ENCODE measurements at places on chromosomes 2 and 18.
A peak's percentile ranks its signal among the peaks of the same experiment; 100 is the strongest.

GRCh38 chr2:160289831-160290230 is 89.8 kb upstream of the ITGB6 start:
- DNase-seq, result no peak

DNA sequence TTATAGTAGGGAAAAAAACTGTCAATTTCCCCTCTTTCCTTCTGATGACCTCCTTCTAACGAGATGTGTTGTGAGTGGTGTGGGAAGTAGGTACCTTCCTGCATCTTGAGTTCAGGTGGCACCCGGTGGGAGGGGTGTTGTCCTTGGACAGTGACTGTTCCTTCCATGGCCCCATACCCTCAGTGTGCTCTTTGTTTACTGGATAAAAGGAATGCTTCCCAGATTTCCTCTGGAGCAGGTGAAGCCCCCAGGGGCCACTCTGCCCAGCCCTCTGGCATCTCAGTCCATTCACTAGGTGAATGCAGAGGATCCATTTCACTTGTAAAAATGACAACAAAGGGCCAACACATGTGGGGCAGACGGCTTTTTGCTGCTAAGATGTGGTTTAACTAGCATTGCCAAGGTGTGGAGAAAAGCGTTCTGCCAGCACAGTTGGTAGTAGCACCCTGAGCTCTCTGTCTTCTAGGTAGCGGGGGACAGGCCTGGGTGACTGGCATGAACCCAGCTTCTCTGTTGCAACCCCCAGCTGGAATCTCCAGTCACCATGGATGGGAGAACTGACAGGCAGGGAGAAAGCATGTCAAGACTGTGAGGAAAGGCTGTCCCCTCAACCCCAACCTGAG is 6.9 kb downstream of the GDF7 start:
- no peak for DNase-seq

DNA sequence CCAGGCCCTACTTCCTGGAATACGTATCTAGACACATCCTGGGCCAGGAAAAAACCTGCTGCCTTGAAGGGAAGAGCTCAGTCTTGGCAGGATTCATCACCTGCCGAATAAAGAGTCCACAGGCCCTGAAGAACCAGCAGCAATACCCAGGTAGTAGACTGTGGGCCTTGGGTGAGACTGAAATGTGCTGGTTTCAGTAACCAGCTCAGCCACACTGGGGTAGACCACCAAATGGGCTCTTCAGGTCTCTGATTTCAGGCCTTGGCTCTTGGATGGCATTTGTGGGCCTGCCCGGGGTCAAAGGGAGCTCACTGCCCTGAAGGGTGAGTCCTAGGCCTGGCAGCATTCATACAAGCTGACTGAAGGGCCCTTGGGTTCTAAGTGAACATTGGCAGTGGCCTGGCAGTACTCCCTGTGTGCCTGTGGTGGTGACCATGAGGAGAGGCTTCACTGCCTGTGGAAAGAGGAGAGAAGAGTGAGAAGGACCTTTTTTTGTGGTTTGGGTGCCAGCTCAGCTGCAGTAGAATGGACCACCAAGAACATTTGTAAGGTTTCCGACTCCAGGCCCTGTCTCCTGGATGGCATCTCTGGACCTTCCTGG is 175.1 kb downstream of the ANKRD30B start:
- DNase-seq, result no peak

DNA sequence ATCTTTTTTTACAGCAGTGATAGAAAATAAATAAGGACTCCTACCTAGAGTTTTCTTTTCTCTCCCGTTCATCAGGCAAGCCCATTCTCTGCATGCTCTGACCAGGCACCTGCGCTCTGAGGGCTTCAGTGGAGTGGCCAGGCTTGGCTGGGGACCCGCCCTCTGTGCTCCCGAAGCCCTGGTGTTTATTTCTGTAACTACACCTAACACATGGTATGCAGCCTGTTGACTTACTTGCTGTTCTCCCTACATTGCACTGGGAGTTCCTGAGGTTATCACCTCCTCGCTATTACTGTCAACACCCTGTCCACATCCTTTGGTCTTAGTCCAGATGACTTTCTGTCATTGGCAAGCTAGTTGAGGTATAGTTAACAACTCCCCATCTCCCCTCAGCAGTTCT is 317.7 kb downstream of the LPIN1 start:
- DNase-seq, result peak; percentile 16

GRCh38 chr2:205188239-205189138 is 493.8 kb upstream of the NRP2 start:
- DNase-seq, result no peak

DNA sequence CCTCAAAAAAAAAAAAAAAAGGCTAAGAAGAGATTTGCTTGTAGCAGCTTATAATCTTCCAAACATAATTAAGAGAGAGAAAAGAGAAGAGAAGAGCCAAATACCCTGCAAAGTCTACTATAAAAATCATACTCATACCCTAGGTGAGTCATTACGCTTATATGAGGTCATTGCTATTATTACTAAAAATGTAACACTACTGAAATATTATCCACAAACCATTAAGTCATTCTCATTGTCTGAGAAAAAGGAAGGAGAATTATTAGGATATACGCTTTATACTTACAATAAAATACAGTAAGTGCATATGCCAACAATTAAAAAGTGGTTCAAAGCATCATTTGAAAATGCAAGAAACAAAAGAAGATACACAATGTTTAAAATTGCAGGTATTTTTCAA is 66.5 kb downstream of the COLEC12 start:
- no peak for DNase-seq

GRCh38 chr18:46464926-46465655 is 191.9 kb downstream of the LOXHD1 start:
- no peak for DNase-seq

GRCh38 chr2:237109421-237109934 is 23.8 kb downstream of the COPS8 start:
- no peak for DNase-seq

GRCh38 chr18:42183746-42184145 is 228.7 kb downstream of the PIK3C3 start:
- no peak for DNase-seq

DNA sequence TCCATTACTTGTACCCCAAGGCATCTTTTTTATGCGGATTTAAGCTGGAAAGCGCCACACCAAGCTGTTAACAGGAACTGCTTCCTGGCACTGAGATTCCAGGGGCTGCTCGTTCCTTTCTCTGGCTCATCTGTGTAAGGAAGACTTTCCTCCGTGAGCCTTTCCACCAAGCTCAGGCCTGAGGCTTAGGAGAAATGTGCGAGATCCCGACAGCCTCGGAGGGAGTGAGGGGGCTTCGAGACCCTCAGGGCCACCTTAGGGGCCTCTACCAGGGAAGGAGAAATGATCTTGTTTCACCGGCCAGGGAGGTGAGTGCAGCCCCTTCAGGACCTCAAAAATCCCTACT is 17.1 kb downstream of the B3GNT7 start:
- DNase-seq, result no peak

GRCh38 chr18:23422751-23423418 is 30.2 kb upstream of the RIOK3 start:
- DNase-seq, result peak; percentile 51

GRCh38 chr2:66604326-66604725 is 169.4 kb downstream of the MEIS1 start:
- no peak for DNase-seq

DNA sequence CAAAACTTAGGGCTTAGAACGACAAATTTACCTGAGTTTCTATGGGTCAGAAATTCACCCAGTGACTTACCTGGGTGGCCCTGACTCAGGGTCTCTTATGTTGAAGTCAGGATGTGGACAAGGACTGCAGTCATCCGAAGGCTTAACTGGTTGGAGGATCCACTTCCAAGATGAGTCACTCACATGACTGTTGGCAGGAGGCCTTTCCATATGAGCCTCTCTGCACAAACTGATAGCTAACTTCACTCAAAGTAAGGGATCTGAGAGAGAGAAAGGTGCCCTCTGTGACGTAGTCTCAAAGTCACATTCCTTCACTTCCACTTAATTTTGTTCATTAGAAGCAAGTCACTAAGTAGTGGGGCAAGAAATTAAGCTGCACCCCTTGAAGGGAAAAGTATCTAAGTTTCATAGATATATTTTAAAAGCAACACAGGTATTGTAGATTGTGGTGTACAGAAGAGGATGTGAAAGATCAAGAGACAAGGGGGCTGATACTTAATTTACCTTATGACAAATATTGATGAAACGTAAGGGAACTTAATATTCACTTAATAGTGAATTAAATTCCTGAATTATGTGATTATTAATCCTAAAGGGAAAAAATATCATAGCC is 48.4 kb downstream of the TANK start:
- DNase-seq, result no peak

- DNase-seq, result no peak
These were observed 117.2 kb downstream of the CERS6 start for GRCh38 chr2:168573128-168573903.

GRCh38 chr2:134681201-134681600 is 37.6 kb downstream of the TMEM163 start:
- DNase-seq, result no peak

GRCh38 chr2:45945302-45945717 is 293.8 kb downstream of the PRKCE start:
- no peak for DNase-seq

DNA sequence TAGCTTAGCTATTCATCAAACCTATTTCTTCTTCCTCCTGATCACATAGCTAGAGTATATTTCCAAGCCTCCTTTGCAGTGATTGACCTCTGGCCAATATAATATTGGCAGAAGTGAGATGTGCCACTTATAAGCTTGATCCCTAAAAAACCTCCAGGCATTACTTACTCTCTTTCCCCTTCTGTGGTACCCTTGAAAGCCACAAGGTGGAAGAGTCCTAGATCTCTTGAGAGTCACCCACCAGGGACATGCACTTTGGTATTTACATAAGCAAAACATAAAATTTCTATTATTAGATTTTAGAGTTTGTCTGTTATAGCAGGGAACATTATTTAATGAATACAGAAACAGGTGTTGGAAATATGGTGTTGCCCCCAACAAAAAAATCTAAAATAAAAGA is 112.0 kb downstream of the EXOC6B start:
- no peak for DNase-seq

- DNase-seq, result no peak
These were observed 1291.6 kb upstream of the ZEB2 start for GRCh38 chr2:145811276-145812164.

DNA sequence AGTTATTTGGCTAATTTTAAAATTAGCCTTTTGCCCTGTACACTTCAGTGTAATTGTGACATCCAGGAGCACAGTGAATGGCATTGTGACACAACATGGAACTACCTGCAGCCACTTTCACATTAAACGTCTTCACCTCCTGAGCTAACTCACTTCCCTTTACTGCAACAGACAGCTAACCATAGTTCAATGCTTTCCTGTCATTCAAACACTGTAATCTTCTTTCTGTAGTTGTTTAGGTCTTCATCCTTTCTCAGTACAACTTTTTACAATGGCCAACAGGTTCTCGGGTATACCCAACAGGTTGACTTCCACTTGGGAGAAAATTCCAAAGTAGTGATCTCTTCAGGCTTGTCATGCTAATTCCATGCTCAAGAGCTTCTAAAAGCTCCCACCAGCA is 8.6 kb upstream of the AGPS start:
- DNase-seq, result no peak

DNA sequence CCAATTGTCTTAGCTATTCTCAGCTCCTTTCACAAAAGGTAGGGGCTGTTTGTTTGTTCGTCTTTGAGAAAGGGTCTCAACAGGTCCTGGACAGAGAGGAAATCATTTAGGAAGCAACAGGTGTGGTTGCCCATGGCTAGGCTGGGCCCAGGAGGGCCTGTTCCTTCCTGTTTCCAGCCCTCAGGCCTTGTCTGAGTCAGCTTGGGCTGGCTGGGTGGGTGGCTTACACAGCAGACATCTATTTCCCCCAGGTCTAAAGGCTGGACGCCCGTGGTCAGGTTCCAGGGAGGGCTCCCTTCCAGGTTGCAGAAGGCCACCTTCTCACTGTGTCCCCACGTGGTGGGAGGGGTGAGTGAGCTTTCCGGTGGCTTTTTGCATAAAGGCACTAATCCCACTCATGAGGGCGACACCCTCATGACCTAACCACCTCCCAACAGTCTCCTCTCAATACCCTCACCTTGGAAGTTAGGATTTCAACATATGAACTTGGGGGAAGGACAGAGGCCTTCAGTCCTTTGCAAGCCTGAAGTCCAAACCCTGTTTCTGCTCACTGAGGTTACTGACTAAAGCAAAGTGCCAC is 45.5 kb downstream of the ARHGEF4 start:
- no peak for DNase-seq

DNA sequence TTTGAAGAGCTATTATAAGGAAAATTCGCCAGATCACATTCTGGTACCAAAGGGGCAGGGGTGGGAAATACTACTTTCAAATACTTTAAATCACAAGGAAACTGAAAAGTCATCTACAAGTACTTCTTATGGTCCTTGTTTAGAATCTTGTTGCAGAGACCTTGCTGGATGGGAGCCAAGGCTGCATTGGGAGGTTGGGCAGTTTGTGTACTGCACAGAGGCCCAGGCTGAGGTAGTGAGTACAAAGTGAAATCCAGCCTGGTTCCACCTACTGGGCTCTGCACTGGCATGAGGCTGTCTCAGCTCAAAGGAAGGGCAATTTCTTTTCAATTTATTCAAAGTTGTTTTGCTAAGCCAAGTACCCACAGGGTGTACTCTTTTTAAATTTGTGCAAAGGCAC is 140.3 kb upstream of the DLX2 start:
- no peak for DNase-seq

GRCh38 chr2:156908825-156909224 is 348.7 kb upstream of the GALNT5 start:
- no peak for DNase-seq

GRCh38 chr18:59516356-59517155 is 157.5 kb upstream of the LMAN1 start:
- no peak for DNase-seq

GRCh38 chr2:118223511-118223991 is 135.3 kb downstream of the INSIG2 start:
- no peak for DNase-seq

DNA sequence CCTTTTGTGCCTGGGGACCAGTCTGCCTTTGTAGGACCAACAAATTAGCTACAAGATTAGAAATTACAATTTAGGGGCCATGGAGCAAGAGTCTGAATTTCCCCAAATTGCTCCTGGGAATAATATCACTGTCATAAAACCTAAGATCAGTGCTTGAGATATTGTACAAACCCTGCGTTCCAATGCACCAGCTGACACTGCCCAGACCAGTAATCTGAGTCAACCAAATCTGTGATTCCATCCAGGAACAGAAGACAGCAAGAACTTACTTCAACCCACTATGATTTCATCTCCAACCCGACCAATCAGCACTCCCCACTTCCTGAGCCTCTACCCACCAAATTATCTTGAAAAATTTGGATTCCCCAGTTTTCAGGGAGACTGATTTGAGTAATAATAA is 1305.0 kb upstream of the NRXN1 start:
- DNase-seq, result no peak

- no peak for DNase-seq
These were observed 49.8 kb downstream of the ADD2 start for GRCh38 chr2:70718241-70718640.

- peak; percentile 77 for DNase-seq
These were observed 14.2 kb upstream of the CXCR4 start for GRCh38 chr2:136131961-136132824.

DNA sequence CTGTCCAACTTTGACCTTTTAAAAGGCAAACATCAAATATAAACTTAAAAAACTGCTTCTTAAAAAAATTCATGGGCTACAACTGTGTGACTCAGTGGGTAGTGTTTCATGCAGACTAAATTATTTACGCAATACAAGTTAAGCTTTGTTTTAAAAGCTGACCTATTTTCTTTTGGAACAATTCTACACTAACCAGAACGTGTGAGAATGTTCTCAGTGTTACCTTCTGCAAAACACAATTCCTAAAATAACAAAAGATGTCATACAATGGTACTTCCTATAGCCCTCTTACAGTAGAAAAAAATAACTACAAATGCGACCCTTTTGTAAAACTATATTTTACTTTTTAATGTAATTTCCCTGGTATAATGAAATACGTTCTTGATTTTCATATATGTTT is 793.8 kb upstream of the FSHR start:
- no peak for DNase-seq

- DNase-seq, result no peak
These were observed 21.0 kb upstream of the ARMC9 start for GRCh38 chr2:231177156-231178025.

Measured in CD4-positive, alpha-beta T cell (primary cell).